Activated CD8-positive, alpha-beta T cell treated with anti-CD3 and anti-CD28 coated beads for 36 hours (primary cell): ENCODE measurements at places on chromosomes 6 and 20. TPM values are rescaled to one million over a fixed set of nuclear protein-coding genes. Genes with fewer than 3 reads are reported as not detected.

- no peak for DNase-seq
Observed at GRCh38 chr6:142265476-142265875, 36.3 kb upstream of the ADGRG6 start.

DNA sequence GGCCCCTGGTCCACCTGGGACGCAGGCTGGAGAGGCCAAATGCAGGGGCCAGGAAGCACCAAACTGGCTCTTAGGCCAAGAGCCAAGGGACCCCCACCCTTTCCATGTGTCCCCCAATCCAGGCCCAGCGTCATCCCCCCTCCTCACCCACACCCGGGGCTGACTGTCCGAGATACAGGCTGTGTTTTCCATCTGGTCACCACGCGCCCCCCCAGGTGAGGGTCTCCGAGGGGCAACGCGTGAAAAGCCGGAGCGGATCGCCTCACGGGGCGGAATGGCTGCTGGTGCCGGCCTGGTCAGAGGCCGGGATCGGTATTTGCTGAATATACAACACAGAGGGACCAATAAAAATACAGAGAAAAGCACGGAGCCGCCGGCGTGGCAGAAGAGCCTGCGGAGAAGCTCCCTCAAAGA lies 5.2 kb upstream of the ABHD16B start:
- no peak for DNase-seq

DNA sequence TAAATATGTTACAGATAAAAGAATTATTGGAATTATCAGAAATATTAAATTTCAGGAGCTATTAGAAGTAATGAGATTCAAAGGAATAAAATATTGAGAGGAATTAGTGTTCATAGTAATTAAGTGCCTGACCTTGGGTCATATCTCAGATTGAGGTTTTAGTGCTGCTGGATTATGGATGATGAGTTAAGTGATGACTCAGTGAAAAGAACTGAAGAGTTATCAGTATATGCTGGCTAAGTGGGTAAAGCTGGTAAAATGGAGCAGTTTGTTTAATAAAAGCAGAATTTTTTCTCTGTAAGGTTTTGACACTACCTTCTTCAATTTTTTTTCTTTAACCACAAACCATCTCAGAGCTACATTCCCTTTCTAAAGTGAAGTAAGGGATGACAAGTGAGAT lies 206.7 kb downstream of the MANEA start:
- no peak for DNase-seq

LY6G6D gene
- total RNA-seq: not detected

GRCh38 chr6:22231616-22232015 lies 65.2 kb downstream of the PRL start:
- no peak for DNase-seq

DNA sequence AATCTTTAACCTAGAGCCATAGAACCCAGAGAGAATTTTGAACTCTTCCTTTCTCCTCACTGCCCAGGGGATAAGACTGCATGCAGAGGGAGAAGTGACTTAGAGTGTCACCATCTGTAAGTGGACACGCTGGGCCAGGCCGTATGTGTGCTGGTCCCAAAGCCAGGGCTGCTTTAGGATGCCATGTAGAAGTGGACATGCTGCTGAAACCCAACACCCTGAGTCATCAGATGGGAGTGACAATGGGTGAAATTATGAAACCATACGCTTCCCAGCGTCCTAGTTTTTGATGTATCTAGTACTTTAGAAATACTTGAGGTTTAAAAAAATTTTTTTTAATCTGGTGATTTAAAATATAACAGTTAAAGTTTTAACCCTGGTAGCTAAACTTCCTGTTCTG lies 191.1 kb downstream of the FNDC1 start:
- no peak for DNase-seq
